NCI-H2029 treated with DMSO at 0.1 percent for 48 hours (cell line): ENCODE measurements at places on chromosomes 11 and 22.
A peak's percentile ranks its signal among the peaks of the same experiment; 100 is the strongest.

DNA sequence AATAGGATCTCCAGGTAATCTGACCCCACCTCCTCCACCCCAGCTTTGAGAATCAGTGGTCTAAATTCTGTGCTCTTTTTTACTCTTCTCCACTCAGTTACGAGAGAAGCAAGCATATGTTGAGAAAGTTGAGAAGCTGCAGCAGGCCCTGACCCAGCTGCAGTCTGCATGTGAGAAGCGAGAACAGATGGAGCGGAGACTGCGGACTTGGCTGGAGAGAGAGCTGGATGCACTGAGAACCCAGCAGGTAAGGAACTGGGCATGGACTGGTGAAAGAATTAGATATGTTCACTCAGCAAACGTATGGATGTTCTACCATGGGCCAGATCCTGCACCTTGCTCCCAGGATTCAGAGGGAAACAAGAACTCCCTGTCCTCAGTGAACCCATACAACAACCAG lies 85.7 kb downstream of the AMOTL1 start:
- DNase-seq: no peak

DNA sequence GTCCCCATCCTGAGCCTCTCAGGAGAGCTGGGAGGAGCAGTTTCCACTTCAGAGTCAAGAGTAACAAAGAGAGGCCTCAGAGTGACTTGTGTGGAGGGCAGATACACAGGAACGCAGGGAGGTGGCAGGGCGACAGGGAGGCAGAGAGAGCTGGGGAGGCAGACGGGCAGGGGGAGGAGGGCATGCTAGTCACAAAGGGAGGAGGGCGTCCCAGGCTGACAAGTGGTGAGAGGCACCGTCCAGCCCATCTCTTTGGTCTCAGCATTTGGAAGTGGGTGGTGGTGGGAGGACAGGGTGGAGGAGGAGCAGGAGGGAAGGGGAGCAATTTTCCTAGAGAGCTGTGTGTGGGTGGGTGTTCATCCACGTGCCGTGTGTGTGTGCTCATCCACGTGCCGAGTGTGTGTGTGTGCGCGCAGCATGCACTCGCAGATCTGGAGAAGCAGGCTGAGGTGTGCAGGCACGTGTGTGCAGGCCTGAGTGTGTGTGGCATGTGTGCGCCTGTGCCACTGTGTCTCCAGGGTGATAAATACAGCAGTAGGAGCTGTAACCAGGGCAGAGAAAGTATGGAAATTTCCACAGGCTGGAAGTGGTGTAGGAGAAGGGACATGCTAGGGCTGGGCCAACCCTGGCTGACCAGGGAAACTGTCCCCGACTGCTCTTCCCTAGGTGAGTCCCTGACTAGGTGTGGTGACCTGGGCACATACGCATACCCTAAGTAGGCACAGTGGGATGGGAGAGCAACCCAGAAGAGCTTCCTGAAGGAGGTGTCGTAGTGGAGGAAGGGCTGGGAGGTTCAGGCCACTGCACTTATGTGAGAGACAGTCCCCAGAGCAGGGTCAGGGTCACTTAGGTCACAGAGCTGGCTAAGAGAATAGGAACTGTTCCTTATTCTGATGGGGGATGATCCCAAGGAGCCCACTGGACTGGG lies 7.3 kb upstream of the PDE2A start:
- no peak for DNase-seq

GRCh38 chr11:42762348-42762747 lies 549.4 kb upstream of the API5 start:
- no peak for DNase-seq

GRCh38 chr11:9459667-9460321 lies 1.0 kb upstream of the ZNF143 start:
- peak; percentile 25 for DNase-seq

- no peak for DNase-seq
Observed at GRCh38 chr22:23784215-23784732, 2.5 kb upstream of the SMARCB1 start.

GRCh38 chr22:46367707-46368191 lies 32.2 kb downstream of the TRMU start:
- DNase-seq: peak; percentile 15

GRCh38 chr11:20451568-20451967 lies 64.1 kb downstream of the PRMT3 start:
- DNase-seq: no peak

DNA sequence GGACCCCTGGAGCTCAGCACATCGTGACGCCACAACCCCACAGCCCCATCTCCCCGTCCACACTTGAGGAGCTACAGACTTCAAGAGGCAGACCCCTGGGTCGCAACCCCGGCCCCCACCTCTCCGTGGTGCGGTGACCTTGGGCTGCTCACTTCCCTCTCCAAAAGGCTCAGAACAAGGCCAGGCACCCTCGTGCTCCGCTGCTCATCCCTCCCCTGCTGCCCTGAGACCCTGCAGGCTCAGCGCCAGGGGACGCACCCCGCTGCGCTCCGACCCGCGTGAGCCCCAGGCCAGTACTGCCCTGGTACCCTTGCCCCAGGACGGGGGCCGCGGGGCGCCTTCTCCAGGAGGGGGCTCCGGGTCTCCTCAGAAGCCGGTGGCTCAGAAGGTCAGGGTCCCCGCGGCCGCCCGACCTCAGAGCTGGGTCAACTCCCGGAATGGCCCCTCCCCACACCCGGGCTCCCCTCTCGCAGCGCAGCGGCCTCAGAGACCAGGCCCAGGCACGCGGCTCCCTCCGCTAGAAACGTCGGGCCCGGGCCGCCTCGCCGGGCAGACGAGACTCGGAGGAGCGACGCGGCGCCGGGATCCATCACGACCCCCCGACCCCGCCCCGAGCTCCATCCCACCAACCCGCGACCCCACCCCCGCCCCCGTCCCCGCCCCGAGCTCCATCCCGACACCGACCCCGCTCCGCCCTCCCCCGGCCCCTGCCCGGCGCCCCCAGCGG lies 563 bp downstream of the GATD1 start:
- DNase-seq: no peak

- DNase-seq: no peak
Observed at GRCh38 chr22:21972293-21972779, 10.3 kb downstream of the TOP3B start.

GRCh38 chr11:19547044-19547443 lies 165.6 kb upstream of the NAV2 start:
- DNase-seq: no peak

GRCh38 chr11:86116386-86116726 lies 47.5 kb upstream of the PICALM start:
- DNase-seq: no peak

DNA sequence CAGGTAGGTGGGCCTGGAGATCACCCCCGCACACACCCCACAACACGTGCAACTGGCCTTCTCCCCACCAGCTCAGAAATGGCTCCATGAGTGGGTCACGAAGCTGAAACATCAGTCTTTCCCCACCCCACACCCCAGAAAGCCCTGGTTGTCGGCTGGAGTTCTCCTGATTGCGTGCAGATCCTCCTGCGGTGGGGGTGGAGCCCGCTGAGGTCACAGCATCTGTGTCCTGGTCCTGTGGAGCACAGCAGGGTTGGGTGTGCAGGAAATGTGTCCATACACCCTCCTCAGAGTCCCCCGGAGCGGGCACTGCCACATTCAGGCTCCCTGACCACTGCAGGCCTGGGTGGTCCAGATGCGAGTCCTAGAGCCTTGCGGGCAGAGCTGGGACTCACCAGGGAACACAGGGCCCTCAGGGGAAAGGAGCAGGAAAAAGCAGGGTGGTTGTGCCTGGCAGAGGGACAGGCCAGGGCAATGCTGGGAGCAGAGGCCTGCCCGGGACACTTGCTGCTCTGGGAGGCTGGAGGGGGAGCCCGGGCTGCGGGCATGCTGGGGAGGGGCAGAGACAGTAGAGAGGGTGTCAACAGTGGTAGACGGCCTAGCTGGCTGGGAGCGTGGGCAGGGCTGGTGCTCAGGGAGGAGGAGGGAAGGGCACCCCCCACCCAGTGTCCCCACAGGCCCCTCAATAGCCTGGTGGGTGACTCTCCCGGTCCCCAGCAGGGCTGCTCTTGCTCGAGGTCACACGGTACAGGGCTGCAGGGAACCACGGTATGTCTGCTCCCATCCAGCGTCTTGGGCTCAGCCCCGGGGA lies 42.4 kb upstream of the PPARA start:
- no peak for DNase-seq

GRCh38 chr22:50205781-50206569 lies 5.2 kb downstream of the SELENOO start:
- no peak for DNase-seq

DNA sequence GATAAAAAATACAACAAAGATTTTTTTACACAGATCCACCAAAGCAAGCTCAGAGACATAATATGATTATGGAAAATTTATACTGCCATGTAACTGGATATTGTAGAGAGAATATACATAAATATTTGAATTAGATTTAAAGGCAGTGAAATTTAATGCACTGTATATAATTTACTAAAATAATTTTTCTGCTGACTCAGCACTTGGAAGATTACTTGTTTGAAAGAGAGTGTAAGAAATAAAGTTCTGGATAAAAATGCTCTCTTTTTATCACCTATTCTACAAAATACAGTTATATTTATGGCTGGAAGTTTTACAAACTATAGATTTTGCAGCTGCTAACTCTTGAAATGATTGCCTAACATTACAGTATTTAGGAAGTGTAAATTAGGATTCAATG lies 628.3 kb upstream of the CHORDC1 start:
- DNase-seq: no peak

GRCh38 chr22:28430466-28431025 lies 249.1 kb downstream of the TTC28 start:
- DNase-seq: no peak

- DNase-seq: peak; percentile 40
Observed at GRCh38 chr11:11301212-11301611, 51.8 kb downstream of the CSNK2A3 start.

GRCh38 chr11:41978945-41979344 lies 519.5 kb upstream of the LRRC4C start:
- no peak for DNase-seq

DNA sequence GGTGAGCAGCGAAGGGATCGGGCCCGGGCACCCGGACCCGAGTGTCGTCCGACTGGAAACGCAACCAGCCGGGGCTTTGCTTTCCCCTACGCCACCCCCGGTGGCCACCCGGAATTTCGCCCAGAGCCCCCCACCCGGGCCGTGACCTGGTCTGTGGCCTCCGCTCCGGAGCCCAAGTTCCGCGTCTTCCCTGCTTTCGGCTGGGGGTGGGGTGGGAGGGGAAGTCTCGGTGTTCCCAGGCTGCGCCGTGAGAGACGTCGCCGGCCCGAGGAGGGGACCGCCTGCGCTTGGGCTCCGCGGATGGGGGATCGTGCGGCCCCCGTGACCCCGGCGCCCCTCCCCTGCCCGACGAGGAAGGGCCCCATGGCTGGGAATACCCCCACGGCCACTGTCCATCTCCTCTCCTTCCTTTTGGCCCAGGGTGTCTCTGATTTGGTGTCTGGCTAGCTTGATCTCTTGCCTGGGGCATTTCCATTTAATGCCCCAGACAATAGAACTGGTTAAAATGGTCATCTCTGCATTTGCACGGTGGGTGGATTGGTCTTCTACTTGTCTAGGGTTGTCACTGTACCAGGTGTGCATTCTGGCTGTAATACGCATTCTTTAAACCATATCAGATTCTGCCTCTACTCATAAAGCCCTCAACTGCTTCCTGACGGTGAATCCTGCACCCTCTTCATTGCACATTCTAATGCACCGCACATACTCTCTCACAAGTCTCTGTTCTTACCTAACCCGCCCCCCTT lies 789 bp downstream of the SIK2 start:
- DNase-seq: peak; percentile 44

- DNase-seq: no peak
Observed at GRCh38 chr22:22612516-22612915, 31.9 kb upstream of the GGTLC2 start.

- peak; percentile 61 for DNase-seq
Observed at GRCh38 chr11:128884703-128885338, 6.3 kb upstream of the KCNJ5 start.

DNA sequence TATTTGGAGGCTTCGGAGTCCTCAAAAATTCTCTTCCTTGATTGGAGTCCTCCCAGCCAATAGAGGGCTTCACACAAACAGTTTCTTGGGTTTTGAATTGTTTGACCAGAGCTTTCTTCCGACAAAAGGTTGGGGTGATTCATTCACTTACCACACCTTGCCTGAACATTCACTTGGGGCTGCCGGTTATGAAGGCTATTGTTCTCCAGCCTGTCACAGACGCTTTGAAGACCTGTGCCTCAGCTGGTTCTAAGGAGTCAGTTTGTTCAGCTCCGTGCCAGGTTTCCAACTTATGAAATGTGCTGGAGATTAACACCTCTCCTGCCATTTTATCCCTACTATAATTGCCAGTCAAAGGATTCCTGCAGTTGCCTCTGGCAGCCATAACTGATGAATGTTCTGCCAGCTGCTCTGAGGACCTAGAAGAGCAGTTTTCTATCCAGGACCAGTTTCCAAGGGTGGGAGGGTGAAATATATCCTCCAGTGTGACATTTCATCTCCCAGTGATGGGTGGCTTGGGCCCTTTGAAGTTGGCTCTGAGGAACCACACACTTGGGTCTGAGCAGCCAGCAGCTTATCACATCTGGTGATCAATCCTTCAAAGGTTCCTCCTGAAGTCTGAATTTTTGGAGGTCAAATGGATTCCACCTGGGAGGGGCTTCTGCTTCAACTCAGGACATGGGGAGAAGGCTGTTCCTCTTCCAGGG lies 31.4 kb downstream of the LIMK2 start:
- DNase-seq: no peak

DNA sequence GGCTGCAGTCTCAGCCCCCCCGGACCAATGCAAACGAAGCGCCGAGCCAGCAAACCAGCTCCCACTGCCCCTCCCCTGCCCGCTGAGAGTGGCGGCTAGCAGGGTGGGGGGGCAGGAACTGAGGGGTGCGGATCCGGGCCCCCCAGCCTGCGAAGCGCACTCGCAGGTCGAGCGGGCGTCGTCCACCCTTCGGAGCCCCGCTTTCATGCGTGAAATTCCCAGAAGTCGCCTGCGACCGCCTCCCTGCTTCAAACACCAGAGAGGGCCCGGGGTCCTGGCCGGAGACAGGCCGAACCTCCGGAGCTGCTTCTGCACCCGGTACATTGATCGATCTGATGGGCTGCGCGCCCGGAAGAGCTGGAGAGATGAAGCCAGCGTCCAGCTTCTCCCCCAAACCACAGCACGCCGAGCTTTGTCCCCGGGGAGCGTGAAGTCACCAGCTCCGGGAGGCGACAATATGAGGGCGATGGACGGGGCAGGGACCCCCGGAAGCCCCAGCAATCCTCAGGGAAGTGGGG lies 646 bp upstream of the PATZ1 start:
- DNase-seq: peak; percentile 24

- DNase-seq: peak; percentile 72
Observed at GRCh38 chr11:118622376-118623268, 15.2 kb downstream of the PHLDB1 start.

DNA sequence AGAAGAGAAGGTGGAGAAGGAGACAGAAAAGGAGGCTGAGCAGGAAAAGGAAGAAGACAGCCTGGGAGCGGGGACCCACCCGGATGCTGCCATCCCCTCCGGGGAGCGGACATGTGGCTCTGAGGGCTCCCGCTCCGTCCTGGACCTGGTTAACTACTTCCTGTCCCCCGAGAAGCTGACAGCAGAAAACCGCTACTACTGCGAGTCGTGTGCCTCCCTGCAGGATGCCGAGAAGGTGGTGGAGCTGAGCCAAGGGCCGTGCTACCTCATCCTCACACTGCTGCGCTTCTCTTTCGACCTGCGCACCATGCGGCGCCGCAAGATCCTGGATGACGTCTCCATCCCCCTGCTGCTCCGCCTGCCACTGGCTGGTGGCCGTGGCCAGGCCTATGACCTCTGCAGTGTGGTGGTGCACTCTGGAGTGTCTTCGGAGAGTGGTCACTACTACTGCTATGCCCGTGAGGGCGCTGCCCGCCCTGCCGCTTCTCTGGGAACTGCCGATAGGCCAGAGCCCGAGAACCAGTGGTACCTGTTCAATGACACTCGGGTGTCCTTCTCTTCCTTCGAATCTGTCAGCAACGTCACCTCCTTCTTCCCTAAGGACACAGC lies 21.4 kb downstream of the USP35 start:
- DNase-seq: no peak

- DNase-seq: no peak
Observed at GRCh38 chr11:12813371-12814225, 139.4 kb downstream of the TEAD1 start.
